ENCODE measurements at places on chromosomes 11 and 22. TPM values are rescaled to one million over a fixed set of nuclear protein-coding genes. Genes with fewer than 3 reads are reported as not detected.

Gene NXPE2
- 0.09 TPM for total RNA-seq

Gene MMP3
- 10.7 TPM for total RNA-seq

Gene APOBEC3H
- total RNA-seq, result not detected

Gene PIWIL4
- 2.5 TPM for total RNA-seq

Gene OR4A16
- not detected for total RNA-seq

Gene OR10A2
- total RNA-seq, result not detected

Gene KCNA4
- total RNA-seq, result not detected

Gene OR10D3
- not detected for total RNA-seq

Gene CFAP300
- 5.3 TPM for total RNA-seq

Gene E2F8
- 0.92 TPM for total RNA-seq

Gene TUB
- total RNA-seq, result 3.1 TPM

Gene PLAAT2
- total RNA-seq, result not detected

Measured in smooth muscle cell of the umbilical artery (primary cell).